ENCODE measurements at places on chromosomes 2 and 18.

DNA sequence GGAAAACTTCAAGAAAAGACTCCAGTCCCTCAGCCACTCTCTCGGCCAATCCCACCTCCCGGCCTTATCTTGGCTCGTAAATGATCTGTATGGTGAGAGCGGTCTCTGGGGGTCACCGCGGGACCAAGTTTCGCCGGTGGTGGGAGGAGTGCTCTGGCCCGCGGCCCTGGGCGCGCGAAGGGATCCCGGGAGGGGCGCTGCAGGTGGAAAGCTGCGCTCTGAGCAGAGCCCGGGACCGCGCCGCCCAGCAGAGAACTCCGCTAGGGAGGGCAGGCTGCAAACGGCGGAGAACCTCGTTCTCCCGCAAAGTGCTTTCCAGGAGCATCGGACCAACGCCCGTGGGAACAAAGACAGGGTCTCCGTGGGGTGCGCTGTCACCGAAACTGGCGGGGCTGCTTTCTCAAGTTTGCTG lies 622 bp downstream of the LRP2 start:
- DNase-seq, result no peak

GRCh38 chr2:129882476-129882875 lies 97.0 kb upstream of the RAB6C start:
- DNase-seq, result no peak

DNA sequence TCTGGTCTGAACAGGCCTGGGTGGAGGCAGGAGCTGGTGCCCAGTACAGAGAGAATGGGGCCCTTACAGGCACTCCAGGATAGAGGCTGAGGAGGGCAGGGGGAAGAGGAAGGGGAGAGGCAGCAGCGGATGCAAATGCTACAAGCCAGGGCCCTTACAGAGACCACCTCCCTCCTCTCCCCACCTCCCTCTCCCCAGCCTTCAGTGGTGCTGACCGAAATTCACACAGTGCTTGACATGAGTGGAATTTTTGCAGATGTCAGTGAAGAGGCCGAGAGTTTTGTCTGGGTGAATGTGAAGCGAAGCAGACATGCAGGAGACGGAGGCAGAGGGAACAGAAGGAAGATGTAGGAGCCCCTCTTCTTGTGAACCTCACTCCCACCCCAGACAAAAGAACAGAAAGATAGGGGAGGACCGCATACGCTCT lies 31.9 kb downstream of the CIB4 start:
- no peak for DNase-seq

DNA sequence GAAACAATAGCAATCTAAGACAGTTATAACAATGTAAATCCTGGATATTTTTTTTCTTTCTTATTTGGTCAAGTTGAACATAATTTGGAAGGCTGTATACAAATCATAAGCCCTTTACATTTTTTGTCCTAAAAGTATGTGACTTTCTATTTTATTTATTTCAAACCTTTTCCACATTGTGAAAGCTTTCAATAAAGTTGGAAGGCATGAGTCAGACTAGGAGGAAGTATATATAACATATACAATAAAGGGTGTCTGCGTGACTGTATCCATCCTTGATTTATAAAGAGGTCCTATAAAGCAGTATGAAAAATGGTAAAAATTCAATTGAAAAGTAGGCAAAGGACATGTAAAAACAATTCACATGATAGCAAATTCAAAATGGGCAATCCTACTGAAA lies 44.4 kb downstream of the CRACDL start:
- no peak for DNase-seq

DNA sequence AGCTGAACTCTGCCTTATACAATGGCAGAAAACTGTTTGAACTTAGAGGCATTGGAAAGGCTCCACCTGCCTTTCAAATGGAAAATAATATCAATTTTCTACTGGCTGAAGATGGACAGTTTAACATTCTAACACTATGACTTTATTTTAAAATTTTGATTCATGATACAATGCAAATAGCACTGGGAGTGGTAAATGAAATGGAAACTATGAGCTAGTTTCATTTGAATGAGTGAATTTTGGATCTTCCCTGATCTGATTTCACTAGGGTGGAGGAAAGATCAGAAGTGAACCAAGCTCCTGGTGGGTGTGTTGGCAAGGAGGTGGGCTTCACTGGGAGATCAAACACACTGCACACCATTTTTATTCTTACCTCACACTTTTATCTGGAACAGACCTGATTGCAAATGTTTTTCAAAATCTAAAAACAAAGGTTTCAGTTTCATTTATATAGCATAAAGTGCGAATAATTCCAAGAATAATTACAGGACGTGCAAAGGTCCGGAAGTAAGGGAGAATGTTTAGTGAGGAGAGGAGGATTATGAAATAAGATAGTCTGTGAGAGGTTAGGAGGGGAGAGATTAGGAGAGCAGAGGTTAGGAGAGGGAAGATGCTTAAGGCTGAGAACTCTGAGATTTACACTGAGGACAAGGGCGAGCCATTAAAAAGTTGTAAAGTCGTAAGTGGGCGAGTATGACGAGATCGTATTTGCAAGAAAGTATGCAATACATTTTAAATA lies 18.6 kb upstream of the MBP start:
- DNase-seq, result no peak

DNA sequence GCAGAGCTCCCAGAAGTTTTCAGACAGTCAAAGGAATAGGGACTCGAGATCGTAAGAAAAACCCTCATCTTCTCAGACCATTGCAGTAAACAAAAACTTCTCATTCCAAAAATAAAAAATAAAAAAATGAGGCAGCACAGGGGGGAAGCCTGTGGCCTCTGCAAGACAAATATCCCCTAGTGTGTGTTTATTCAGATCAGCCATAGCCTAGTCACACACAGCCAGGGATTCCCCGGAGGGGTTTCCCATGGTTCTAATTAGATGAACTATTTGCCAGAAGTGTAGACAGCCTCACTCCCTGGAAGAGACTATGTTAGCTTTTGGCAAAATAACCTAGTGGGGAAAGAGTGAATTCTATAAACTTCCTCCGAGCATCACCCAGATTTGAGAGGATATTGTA lies 122.9 kb upstream of the KLF7 start:
- DNase-seq, result no peak

- no peak for DNase-seq
Observed at GRCh38 chr18:59842947-59843346, 56.8 kb upstream of the PMAIP1 start.

- DNase-seq, result no peak
Observed at GRCh38 chr2:1726558-1726957, 17.8 kb downstream of the PXDN start.

- no peak for DNase-seq
Observed at GRCh38 chr18:48637081-48637990, 98.5 kb downstream of the CTIF start.

- DNase-seq, result no peak
Observed at GRCh38 chr18:434410-434809, 66.1 kb downstream of the COLEC12 start.

DNA sequence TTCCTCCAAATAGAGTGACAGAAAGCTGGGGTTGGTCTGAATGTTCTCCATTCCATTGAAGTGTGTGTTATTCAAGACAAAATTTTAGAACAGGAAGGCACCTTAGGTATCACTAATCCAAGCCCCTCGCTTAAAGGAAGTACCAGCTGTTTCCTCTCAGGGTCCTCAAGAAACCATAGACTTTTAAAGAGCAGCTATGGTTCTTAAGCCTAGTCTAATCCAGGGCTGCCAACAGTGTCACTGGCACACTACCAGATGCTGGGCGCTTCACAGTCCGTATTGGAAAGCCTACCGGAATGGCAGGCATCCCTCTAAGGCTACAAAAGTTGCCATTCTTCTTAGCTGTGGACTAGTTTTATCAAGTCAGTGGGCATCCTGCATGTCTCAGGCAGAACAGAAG lies 1.9 kb downstream of the NEMP2 start:
- DNase-seq, result no peak

DNA sequence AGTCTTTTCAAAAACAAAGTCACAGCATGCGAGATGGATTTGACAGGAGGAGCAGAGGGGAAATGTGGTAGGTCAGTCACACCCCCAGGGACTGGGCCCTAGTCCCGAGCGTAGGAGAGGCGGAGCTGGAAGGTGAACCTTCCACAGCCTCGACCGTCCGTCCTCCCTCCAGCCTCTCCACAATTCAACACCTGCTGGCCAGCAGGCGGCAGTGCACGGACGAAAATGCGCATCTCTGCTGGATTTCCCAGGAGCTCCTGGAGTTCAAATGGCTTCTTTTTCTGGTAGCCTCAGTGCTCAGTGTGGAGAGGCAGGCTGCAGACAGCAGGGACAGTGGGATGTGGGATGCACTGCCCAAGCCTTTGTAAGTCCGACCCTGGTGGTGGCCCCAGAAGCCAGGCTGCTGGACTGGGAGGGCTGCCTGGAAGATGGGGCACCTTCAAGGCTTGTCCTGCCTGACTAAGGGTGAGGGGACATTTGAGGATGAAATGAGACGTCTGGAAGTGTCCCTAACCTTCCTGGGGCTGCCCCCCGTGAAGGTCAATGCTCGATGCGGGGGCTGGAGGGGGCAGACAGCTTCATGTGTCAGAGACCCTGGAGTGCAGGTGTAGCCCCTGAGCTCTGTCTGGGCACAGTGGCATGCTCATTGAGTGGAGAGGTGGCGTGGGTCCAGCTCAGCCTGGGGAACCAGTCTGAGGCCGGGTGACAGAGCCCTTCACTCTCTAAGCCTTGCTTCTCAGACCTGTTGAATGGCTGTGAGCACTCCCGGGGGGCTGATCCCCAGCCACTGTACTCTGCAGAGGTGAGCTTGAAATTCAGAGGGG lies 189.5 kb downstream of the TFCP2L1 start:
- no peak for DNase-seq

DNA sequence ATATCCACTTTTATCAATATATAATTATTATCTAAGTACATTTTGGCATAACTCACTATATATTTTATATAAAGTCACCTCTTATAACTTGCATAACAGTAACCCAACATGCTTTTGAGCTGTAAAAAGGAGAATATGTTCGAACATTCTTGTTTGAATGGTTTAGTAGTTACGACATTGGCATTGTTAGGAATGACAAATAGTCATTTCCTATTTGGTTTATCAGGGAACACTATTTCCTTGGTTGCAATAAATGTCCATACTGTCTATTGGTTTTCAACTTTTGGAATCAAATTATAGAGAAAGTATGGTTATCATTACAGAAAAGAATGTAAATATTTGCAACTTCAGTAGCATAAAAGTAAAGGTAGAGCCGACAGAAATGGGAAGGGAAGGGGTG lies 124.1 kb downstream of the PARD3B start:
- DNase-seq, result no peak

- DNase-seq, result no peak
Observed at GRCh38 chr18:9055185-9055584, 47.3 kb upstream of the NDUFV2 start.

GRCh38 chr2:38148501-38148900 lies 72.5 kb upstream of the CYP1B1 start:
- DNase-seq, result no peak

- DNase-seq, result no peak
Observed at GRCh38 chr2:85435220-85435958, 16.9 kb downstream of the SH2D6 start.

All from thymus (tissue), 14 donors.